ENCODE measurements at places on chromosomes 3 and 15. TPM values are rescaled to one million over a fixed set of nuclear protein-coding genes. Genes with fewer than 3 reads are reported as not detected.

SLC22A14 gene
- not detected for total RNA-seq

ZDHHC23 gene
- 9.1 TPM for total RNA-seq

RFTN1 gene
- total RNA-seq, result 74.5 TPM

ADAMTS17 gene
- total RNA-seq, result 4.6 TPM

C3orf62 gene
- 8.7 TPM for total RNA-seq
